ENCODE measurements at places on chromosomes 2 and 18.

DNA sequence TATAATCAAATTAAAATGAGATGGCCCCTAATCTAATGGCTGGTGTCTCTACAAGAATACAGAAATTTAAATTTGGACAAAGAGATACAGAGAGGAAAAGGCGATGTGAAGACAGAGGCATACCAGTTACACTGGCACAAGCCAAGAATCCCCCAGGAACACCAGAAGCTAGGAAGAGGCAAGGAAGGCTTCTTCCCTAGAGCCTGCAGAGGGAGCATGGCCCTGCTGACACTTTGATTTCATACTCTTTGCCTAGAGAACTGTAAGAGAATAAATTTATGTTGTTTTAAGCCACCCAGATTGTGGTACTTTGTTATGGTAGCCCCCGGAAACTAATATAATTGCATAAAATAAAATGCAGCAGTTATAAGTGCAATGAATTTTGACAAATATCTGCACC, 671.4 kb downstream of the MBD2 start:
- no peak for DNase-seq

- no peak for DNase-seq
These were observed 85.3 kb downstream of the AGAP1 start for GRCh38 chr2:235579128-235579527.

- no peak for DNase-seq
These were observed 165.4 kb upstream of the SLC1A4 start for GRCh38 chr2:64823794-64824193.

- DNase-seq, result no peak
These were observed 281.7 kb upstream of the ATP5MC3 start for GRCh38 chr2:175463169-175463568.

DNA sequence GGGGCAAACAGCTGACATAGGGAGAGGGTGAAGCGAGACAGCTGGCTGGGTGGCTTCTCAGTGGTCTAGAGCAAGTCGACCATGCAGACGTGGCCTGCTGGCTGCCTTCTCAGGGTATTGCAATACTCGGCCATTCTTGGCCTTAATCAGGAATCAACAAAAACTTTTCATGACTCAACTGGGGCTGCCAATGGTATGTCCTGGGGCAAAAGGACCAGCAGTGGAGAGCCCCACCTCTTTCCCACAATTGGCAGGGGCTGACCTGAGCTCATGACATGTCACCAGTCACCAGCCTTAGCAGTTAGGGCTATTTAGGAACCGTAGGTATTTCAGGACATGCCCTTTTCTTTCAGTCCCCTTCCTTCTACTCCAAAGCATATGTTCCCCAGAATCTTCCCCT, 19.1 kb downstream of the PLA2R1 start:
- no peak for DNase-seq

GRCh38 chr2:32835148-32835547, 111.6 kb upstream of the LTBP1 start:
- no peak for DNase-seq

GRCh38 chr18:65365245-65365980, 385.4 kb upstream of the CDH7 start:
- no peak for DNase-seq

- DNase-seq, result peak; percentile 45
These were observed 853 bp downstream of the LANCL1 start for GRCh38 chr2:210475706-210476105.
